ENCODE measurements at places on chromosomes 16 and 17. TPM values are rescaled to one million over a fixed set of nuclear protein-coding genes. Genes with fewer than 3 reads are reported as not detected.

Gene NDRG4
- total RNA-seq: 6.2 TPM

Gene TNFSF13
- 1.4 TPM for total RNA-seq

Gene KIF2B
- total RNA-seq: not detected

Gene PRAC1
- total RNA-seq: not detected

Gene TBC1D3G
- total RNA-seq: not detected

Gene CCR7
- total RNA-seq: 0.26 TPM

Gene CCL16
- total RNA-seq: not detected

Gene CTNS
- total RNA-seq: 24.6 TPM

Gene LPO
- 0.07 TPM for total RNA-seq

Gene SULT1A4
- total RNA-seq: 1.7 TPM

Gene ALOX15B
- total RNA-seq: 0.07 TPM

Gene GRB7
- 0.13 TPM for total RNA-seq

Gene KRTAP17-1
- total RNA-seq: not detected

Gene SULT1A1
- 0.50 TPM for total RNA-seq

Gene RHBDL3
- not detected for total RNA-seq

Data from smooth muscle cell of the pulmonary artery (primary cell).